Activated naive CD4-positive, alpha-beta T cell treated with anti-CD3 and anti-CD28 coated beads, Interleukin-2, amount 50 U/mL, for 72 hours (primary cell): ENCODE measurements at places on chromosomes 11 and 22.

DNA sequence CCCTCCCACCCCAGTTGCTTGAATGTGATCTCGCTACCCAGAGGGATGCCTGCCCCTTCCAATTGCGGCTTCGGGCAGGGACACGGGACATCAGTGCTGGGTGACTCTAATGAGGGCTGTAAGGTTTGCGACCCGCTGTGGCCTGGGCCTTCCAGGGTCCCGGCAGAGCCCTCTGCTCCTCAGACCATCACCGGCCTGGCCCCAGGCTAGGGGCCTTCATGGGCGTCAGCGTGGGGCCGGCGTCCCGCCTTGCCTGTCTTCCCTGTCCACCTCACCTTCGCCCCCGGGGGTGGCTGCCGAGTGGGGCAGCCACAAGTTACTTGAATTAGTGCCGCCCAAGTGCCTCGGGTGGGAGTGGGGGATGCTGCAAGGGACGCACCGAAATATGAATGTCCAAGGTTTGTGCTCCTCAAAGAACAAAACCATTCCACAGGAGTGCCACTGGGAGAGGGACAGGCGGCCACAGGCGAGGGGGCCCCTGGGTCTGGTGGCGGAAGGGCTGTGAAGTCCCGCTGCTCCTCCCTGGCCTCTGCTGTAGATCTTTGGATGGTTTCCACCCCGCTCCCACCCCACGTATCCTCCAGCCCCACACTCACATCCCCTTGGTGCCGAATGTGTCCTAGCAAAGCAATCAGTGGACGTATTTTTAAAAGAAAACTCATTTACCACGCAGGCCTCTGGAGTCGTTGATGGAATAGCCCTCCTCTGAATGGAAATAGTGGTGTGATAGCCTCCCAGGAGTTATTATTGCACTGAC, 317.1 kb downstream of the NTM start:
- DNase-seq = no peak

GRCh38 chr22:20550851-20551744, 43.7 kb downstream of the MED15 start:
- DNase-seq = peak; percentile 77

DNA sequence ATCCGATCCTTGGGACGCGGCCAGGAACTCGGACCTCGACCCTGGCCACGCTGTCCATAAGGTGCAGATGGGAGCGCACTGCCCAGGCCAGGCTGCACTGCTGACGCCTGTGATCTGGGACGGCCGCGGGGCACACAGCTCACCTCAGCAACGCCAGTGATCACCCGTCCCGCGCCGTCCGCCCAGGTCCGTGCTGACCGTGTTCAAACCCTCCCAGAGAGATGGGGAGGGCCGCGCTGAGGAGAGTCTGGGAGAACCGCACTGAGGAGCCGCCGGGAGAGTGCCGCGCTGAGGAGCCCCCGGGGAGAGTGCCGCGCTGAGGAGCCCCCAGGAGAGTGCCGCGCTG, 636 bp downstream of the KCNQ1OT1 start:
- DNase-seq = peak; percentile 52

DNA sequence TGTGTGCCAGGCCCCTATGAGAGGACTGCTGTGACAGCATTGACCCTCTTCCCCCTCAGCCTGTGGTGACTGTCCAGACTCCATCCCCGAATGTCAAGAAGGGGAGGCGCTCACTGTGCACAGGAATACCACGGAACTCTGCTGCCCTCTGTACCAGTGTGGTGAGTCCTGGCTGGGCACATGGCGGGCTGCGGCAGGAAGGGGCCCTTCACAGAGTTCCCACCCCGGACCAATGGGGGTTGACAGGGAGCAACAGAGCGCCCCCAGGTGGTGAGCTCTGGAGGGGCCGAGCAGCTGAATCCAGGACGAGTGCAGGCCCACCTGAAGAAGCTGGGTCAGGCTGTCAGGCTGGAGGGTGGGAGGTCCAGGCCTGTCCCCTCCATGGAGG, 83.8 kb upstream of the MYOD1 start:
- DNase-seq = no peak

GRCh38 chr22:30423301-30423958, 2.1 kb upstream of the MTFP1 start:
- DNase-seq = peak; percentile 50

DNA sequence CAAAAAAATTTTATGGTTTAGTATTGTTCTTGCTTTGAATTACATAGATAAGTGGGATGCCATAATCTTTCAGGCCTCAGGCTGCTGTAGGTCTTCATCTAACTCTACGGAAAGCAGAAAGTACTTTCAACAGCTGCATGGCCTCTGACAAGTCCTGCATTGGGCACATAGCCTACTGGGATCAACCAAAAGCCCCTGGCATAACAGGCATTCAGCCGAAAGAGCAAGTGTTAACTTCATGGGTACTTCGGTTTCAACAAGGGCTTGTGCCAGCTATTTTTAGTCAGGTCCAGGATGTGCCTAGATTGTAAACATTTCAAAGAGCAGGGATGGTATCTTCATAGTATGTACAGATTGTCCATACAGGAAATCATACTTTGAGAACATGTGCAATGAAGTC, 3.1 kb downstream of the SLN start:
- DNase-seq = no peak

DNA sequence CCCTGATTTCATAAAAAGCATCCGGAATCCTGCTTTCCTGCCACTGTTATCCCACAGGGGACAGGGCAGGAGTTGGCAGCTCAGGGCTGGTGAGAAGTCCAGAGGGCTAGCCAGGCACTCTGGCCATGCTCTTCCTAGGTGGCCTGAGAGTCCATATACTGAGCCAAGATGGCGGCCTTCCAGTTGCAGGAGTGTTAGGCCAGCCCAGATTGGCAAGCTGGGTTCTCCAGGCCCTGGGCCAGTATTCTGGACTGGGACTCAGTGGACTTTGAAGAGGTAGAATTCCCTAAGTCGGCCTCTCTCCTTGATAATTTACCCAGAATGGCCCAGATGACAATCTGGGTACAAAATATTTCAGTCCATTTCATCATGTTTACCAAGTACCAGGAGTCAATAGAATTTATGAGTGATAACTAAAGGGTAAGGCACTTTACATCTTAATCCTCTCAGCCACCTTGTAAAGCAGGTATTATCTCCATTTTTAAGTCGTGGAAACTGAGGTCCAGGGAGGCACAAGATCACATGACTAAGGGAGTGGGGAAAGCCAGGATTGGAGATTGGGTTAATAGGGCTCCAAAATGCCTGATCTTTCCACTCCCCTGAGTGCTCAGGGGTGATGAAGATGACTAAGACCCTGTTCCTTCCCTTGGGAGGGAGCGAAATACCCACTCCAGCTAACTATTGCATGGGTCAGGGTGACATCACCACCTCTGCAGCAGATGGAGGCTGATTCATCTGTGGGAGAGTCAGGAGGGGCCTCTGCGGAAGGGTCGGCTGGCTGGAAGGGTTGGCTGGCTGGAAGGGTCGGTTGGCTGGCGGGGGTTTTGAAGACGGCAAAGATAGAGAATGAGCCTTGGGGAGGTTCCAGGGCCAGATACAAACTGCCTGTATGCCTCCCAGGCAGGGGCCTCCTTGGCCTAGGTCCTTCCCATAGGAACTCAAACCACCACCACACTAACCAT, 1.2 kb upstream of the MICALL1 start:
- DNase-seq = no peak

DNA sequence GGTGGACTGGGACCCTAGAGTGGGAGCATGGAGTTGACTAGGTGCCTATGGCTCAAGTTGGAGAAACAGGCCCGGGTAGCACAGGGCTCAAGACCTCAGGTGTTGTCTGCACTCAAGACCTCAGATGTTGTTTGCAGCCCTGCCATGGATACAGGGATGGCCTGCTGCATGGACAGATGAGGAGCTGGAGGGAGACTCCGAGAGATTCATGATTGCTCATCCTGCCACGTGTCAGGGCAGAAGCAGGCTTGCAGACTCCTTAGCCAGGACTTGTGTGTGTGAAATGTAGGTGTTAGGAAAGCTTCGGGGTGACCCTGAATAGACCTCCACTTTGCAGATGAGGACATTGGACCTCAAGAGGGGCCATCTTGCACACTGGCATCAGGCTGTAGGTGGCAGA, 921 bp downstream of the CCDC116 start:
- no peak for DNase-seq

- no peak for DNase-seq
These were observed 29.8 kb downstream of the ADAMTS15 start for GRCh38 chr11:130478204-130478701.

- no peak for DNase-seq
These were observed 48.5 kb upstream of the DDI1 start for GRCh38 chr11:103987629-103988594.

GRCh38 chr11:60088364-60088763, at the start of gene MS4A2:
MS4A2 (plus strand) TSS chr11:60088664; CDS start chr11:60088766, 102 bp downstream.
- DNase-seq = no peak
